Fibroblast of villous mesenchyme (primary cell): ENCODE measurements at places on chromosomes 5 and 9.
A peak's percentile ranks its signal among the peaks of the same experiment; 100 is the strongest.

DNA sequence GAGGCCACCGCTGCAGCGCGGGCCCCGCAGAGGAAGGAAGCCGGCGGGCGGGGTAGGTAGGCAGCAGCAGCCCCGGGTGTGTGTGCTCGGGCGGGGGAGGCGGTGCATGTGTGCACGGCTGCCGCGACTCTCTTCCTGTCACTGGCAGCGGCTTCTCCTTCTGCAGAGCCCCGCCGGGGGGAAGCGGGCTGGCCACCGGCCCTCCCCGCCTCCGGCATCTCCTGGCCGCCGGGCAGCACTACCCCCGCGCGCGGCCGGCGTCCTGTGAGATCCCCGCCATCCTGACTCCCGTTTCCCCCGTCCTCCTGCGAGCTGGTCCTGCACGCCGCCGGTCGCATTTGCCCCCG lies 315 bp downstream of the PIK3R1 start:
- DNase-seq, result no peak

DNA sequence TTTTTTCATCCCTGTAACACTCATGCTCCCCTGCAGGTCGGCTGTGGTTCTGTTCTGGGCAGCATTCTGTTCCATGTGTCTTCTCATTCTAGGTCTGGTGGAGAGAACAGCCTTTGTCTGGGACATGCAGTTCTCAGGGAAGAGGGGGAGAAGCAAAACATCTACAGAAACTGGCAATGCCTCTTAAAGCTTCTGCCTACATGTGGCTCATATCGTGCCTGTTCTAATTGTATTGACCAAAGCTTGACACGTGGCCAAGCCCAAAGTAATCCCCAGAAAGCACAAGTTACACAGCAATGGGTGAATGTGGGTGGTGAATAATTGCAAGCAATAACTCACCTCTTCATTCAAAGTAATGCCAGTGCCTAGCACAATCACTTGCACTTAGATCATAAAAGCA lies 218.2 kb upstream of the IL12B start:
- DNase-seq, result no peak

DNA sequence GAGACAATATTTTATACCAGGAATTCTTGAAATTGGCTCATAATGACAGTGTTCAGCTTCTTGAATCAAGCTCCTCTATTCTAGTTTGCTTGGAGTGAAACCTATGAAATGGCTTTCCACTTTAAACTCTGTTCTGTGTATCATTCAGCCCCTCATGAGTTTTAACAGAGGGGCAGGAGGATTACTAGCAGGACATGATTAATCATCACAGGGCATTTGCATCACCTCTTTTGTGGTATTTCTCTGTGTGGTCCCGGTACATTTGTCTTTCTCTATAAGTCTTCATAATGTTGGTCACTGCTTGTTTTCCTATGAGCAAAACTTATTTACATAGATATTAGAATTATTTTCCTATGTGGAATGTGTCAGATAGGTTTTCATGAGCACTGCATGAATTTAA lies 21.2 kb downstream of the CAST start:
- peak; percentile 12 for DNase-seq

- no peak for DNase-seq
Measured at GRCh38 chr5:135705141-135705631, 126.4 kb upstream of the CXCL14 start.

DNA sequence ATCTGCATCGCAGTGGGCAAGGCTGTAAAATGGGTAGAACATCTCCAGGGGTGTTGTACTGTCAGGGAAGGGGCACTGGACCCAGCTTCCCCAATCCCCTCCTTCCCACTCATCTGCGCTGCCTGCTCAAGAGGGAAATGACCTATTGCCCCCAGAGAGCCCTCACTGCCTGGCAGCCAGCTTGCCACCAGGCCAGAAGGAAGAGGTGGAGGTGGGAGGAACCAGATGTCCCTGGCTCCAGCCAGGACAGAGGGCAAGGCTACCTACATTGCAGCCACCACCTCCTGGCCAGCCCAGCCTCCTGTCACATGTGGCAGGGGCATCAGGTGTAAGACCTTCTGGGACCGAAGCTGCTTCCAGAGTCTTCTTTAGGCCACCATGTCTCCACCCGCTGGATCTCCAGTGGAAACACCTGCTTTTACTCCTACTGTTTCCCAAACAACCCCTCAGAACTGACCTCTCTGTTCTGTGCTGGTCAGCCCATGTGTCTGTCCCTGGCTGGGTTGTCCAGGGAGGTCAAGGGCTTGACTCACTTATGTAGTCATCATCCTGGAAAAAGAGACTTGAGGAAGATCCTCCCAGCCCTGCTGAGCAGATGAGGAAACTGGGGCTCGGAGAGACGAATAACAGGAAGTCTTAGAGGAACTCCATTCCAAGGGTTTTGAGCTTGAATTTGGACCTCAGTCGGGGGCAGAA lies 42.3 kb downstream of the JADE2 start:
- DNase-seq, result peak; percentile 77

DNA sequence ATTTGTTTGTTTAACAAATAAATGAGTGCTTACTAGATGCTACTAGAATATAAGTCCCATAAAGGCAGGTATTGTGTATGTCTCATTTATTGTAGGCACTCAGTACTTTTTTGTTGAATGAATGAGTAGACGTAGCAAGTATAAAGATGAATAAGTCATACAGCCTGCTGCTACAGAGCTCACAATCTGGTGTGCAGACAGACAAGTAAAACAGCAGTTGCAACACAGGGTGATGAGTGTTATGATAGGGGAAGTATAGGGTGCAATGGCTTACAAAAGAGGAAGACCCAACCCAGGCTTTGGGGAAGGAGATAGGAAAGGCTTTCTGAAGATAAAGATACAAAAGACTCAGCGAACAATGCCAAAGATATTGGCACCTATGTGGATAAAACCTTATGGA lies 47.7 kb downstream of the SH3RF2 start:
- no peak for DNase-seq
